CD4-positive, alpha-beta T cell treated with Interferon gamma for 1 hour (primary cell): ENCODE measurements at places on chromosomes 7 and 10.

- DNase-seq = no peak
These were observed 69.7 kb downstream of the CFAP46 start for GRCh38 chr10:132872658-132873057.

GRCh38 chr7:51226063-51226755 is 90.4 kb downstream of the COBL start:
- no peak for DNase-seq

DNA sequence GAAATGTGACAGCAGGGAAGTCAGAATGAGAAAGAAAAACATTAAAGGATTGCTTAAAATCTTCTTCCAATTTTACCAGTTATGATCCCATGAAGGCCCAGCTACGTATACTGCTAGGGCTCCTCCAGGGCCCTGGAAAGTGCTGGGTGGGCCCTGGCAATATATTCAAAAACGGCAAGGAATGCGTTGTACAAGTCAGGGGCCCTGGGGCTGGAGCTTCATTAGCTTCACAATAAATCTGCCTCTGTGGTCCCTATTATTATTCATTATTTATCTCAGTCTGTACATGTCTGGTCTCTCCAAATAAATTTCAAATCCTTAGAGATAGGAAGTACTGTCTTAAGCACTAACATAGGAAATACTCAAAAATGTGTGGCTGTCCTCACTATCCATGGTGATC is 7.6 kb downstream of the JAZF1 start:
- DNase-seq = no peak

- DNase-seq = no peak
These were observed 7.8 kb upstream of the SEC61A2 start for GRCh38 chr10:12121673-12122072.
